ENCODE measurements at places on chromosomes 1 and 21. TPM values are rescaled to one million over a fixed set of nuclear protein-coding genes. Genes with fewer than 3 reads are reported as not detected.

DNA sequence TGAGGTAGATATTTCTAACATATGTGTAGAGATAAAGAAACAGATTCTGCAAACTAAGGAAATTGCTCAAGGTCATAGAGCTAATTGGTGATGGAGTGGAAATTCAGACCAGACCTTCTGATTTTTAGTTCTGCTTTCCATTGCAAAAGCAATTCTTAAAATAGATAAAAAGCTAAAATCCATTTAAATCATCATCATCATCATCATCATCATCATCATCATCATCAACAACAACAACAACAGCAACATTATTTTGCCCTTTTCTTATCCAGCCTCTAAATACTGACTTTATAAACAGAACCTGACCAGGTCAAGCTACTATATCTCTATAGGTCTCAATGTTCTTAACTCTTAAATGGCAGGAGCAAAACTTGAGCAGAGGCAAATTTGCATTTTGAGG lies 14.0 kb upstream of the ROR1 start:
- no peak for DNase-seq

- no peak for DNase-seq
Measured at GRCh38 chr1:77434967-77435366, 153.1 kb downstream of the AK5 start.

GRCh38 chr21:20108016-20108415 lies 890.2 kb upstream of the NCAM2 start:
- DNase-seq: no peak

DNA sequence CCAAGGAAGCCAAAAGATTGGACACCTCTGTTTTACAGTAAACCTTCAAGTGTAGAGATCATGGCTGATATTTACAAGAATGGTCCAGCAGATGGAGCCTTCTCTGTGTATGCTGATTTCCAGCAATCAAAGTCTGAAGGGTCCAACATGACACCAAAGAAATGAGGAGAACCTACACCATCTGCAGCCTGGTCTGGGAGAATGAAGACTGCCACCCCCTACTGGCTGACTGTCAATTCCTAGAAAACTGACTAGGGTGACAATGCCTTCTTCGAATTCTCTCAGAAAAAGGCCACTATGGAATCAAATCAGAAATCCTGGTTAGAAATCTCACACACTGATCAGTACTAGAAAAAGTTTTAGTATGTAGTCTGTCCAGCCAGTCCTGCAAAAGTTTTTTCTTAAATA lies 83.3 kb downstream of the CDC42BPA start:
- DNase-seq: no peak

DNA sequence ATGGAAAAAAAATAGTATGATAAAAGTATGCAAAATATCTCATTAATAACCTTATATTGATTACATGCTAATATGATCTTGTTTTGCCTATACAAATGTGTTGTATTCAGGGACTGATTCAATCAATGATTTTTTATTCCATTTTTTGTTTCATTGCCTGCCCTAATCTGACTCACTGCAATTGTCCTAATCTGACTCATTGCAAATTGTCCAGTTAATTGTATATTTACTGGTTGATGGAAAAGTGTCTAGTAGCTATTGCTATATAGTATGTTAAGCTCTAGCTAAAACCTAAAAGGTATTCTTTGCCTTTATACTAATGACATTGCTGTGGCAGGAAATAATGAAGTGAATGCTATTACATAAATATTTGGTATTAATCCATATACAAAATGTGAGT lies 728.9 kb upstream of the ZP4 start:
- DNase-seq: no peak

- DNase-seq: peak; percentile 14
Measured at GRCh38 chr1:203085528-203086406, at the start of gene MYOG. Gene MYOG (minus strand): TSS chr1:203086012. CDS start chr1:203085961, 51 bp downstream.

GRCh38 chr1:77378723-77379535 lies 97.1 kb downstream of the AK5 start:
- DNase-seq: no peak

SH2D1B gene
- polyA plus RNA-seq: 0.92 TPM

S100A7A gene
- not detected for polyA plus RNA-seq

MTARC2 gene
- 11.9 TPM for polyA plus RNA-seq

IQGAP3 gene
- 0.92 TPM for polyA plus RNA-seq

PRR9 gene
- not detected for polyA plus RNA-seq
